ENCODE measurements at places on chromosomes 6 and 20.

DNA sequence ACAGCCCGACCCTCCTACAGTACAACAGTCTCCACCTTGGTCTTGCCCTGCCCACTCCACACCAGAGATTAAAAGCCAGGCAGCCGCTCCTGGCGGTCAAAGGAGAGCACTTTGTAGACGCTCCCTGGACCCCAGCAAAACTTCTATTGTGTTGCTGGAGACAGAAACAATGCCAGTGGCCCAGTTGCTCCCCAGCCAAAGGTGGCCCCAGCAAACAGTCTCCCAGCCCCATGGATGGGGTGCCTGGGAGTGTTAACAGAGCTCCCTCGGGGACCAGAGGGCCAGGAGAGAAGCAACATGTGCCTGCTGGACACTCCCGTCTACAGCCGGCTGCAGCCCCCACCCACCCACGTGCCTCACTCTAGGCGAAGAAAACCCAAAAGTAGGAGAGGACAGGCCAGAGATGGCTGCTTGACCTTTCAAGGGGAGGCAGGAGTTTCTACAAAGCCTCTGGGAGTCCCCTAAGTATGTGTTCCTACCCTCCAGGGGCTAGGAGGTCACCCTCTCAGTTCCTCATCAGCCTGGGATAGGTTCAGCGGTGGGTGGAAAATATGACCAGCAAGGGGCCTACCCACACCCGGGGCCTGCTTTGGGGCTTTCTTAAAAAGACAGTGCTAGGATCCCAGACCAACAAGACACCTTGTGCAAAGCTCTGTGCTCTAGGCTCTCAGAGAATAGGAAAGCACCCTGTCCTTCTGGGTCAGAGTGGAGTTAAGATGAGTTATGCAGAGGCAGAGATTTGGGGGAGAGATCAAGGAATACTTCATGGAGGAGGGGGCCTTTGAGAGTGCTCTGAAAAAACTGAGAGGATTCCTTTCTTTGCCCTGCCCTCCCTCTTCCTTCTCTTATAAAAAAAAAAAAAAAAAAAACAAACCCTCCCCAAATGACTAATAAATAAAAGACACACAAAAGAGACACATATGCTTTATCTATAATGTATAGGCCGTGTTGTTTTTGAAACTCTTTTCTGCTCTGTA, 19.0 kb upstream of the PREX1 start:
- DNase-seq, result peak; percentile 52

- no peak for DNase-seq
Observed at GRCh38 chr6:1403851-1404712, 14.7 kb downstream of the FOXF2 start.

GRCh38 chr6:54587277-54587676, 259.3 kb upstream of the FAM83B start:
- DNase-seq, result no peak

DNA sequence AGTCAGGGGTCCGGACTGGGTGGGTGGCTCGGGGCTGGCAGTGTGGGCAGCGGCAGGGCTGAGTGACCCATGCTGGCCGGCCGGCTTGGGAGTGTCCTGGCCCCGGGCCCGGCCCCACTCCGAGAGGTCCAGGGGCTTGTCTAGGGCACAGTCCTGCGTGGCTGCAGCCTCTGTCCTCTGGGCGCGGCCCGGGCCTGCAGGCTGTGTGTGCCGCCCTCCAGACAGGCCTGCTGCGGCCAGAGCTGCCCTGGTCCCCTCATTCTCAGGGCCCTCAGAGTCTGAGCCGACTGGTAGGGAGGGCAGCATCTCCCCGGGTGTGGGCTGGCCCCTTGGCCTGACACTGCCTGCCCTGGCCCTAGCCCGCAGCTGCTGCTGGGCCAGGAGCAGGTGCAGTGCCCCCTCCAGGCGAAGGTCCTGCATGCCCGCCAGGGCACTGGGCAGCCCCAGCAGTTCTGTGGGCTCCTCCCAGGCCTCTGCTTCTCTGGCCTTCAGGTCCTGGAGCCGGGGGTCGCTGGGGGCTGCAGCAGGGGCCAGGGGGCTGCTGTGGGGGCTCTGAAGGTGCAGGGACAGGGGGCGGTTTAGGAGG, 6.9 kb upstream of the CABLES2 start:
- peak; percentile 33 for DNase-seq

DNA sequence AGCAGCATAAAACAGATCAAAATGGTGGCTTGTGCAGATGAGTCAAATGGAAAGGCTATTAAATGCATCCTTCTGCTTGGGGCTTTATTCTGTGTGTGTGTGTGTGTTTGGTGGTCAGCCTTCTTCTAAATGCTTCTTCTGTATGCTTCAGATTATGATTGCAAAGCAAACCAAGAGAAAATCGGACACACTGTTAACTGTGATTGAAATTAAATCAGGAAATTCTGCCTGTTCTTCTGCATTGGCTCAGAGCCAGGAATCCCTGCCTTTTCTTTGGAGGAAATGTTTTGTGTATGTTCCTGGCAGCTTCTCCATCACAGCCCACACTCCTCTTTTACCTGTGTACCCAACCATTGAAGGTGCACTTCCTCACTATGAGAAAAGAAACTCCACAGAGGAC, 22.3 kb upstream of the PDE10A start:
- no peak for DNase-seq

DNA sequence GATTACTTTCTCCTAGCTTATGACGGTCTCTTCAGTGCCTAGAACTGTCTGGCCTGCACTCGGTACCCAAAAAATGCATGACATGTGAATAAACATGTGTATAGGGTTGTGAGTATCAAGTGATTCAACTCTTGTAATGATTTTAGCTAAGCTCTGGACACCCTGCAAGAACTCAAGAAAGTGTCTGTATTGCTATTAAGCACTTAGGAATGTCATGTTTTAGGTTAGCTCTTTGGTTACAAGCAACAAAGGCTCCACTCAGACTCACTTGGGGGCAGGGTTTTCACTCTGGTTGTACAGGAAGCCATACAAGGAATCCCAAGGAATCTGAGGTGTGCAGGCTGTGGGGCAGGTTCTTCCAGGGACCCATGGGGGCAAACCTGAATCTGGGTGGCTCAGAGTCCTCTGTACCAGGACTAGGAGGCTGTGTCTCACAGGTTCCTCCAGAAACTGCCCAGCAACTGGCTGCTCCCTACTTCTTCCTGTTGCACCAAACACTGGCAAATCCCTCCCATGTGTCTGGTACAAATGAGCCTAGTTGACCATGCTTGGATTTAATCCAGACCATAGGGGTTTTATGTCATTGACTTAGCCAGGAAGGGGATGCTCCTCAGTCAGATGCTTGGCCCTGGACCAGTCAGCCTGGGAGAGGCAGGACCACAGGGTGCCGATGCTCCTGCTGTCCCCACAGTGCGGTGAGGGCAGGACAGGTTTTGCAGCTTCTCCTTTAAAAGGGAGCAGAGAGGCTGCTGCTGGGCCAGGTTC, 77.9 kb upstream of the CDH4 start:
- DNase-seq, result no peak

DNA sequence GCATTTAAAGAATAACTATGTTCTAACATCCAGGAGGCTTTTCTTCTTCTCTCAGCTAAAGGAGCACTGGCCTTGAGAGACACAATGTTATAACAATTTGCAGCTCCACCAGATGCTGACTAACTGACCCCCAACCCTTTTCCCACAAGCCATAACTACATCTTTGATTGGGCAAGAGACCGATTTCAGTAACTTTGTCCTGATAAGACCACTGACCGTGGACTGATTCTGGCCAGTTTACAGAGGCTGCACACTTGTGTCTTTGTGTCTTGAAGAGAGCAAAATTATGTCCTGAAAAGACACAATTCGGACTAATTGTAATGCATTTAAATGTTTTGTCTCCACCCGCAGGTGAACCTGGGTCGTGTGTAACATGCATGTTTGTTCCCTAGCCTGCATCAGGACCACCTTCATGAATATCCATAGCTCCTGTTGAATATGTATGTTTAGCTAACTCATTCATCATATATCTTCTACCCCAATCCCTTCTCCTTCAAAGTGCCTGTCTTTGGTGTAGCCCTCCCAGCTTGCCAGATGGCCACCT, 22.3 kb downstream of the ABRACL start:
- DNase-seq, result peak; percentile 12

DNA sequence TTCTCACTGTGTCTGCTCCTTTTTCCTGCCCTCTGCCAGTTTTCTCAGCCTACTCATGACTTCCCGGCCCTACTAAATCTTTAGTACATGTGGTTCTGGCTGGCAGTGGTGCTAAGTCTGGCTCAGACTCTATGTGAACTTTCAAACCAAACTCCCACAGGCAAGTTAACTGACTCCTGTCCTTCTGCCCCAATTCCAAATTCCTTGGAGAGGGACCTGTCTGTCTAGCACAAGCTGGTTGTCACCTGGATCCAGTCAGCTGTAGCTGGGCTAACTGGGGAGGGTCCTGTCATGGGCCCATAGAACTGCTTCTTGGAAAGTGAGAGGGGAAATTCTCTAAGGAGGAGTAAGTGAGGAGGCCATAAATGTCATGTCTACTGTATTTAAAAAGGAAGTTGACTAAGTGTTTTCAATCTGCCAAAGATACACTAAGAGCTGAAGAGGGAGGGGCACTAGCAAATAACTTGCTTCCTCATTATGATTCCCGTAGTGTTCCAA, 240.1 kb downstream of the KCNQ5 start:
- DNase-seq, result peak; percentile 38

- DNase-seq, result no peak
Observed at GRCh38 chr6:158503846-158504245, 56.0 kb upstream of the TMEM181 start.

DNA sequence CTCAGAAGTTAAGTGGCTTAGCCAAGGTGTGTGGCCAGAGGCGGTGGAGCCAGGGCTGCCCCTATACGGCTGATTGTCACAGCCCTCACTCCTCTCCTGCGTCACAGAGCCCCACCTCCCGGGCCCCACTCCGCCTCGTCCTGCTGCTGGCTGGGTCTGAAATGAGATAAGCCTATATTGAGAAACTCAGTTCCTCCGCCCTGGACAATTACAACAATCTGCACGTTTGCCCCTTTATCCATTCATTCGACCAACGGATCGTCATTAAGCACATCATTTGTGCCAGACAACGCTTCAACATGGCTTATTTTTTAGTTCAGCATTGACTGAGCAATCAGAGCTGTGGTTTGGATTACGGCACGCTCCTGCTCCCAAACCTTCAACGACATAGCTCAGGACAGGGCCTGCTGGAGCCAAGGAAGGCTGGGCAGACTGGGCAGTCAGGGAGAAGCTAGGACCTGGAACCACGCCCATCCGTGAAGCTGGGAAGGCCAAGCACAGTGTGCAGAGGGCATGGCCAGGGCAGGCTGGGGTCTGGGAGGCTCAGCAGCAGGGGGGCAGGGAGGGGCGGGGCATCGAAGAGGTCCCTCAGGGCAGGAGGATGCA, 16.6 kb upstream of the EZR start:
- peak; percentile 91 for DNase-seq

- DNase-seq, result no peak
Observed at GRCh38 chr6:140604786-140605185, 1230.3 kb upstream of the CITED2 start.

- DNase-seq, result no peak
Observed at GRCh38 chr6:105493736-105494135, 90.9 kb upstream of the PREP start.

DNA sequence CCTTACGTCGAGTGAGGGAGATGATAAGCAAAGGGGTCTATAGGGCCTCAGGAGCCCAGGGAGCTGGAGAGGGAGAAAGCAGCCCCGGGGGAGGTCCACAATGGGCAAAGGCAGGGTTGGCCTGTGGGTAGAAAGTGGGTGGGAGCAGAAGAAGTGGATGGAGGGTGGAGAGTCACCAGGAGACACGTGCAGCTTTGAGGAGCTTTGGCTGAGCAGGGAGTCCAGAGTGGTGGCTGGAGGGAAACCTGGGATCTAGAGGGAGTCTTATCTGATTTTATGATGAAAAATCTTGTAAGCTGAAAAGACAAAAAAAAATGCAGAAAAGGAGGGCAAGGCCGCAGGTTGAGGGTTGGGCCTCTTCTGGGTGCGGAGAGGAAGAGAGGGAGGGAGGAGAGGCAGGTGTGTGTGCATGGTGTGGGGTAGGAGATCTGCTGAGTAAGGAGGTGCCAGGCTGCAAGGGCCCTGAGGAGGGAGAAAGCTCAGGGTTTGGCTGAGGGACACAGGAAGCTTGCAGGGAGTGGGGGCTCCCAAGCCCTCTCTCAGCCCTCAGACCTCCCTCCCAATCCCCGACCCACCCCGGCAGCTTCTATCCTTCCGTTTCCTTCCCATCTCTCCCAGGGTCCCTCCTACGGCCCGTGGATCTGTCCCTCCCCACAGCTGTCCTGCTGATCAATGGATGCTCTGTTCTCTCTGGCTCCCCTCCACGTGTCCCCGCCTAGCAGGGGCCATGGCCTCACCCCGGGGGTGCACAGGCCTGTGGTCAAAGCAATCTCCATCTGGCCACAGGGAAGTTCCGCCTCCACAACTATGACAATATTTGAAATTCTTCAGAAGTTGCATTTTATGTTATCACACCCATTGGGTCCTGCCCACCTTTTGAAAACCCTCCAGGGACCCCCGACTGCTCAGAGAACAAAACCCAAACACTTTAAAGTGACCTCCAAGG, 17.1 kb upstream of the BPI start:
- DNase-seq, result no peak

DNA sequence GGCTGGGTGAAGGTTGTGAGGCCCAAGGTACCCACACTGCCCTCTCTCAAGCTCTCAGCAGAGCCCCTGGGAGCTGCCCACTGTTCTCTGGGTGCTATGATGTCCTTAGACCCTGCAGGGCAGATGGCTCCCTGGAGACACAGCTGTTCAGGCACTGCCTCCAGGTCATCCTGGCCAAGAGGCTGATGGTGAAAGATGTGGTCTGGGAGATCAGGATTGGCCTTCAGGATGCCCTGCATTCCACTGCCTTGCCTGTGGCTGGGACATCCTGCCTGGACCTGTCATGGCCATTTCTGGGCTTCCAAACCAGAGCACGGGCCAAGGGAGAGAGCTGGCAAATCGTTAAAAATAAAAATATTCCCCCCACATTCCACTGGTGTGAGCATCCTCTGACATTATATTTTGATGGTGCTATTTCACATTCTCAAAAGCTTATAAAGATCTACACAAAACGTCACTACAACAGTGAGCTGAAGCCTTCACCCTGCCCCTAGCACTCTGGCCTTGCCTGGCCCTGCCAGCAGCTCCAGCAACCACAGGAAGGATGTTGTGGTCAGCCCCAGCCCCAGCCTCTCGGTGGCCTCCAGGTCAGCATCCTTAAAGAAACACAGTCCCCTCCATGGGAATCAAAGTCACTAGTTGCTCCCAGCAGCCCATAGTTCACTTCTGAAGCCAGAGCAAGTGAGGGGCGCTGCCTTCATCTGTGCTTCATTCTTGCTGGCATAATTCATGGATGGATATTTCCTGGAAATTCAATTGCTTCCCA, 13.5 kb upstream of the KCNK16 start:
- peak; percentile 68 for DNase-seq

- DNase-seq, result no peak
Observed at GRCh38 chr6:15927531-15928225, 201.2 kb upstream of the MYLIP start.

GRCh38 chr6:27138837-27139755, 108.4 kb upstream of the PRSS16 start:
- peak; percentile 96 for DNase-seq

GRCh38 chr6:168844821-168845609, 404.0 kb downstream of the SMOC2 start:
- DNase-seq, result no peak

- DNase-seq, result no peak
Observed at GRCh38 chr20:15623215-15623614, 950.0 kb downstream of the KIF16B start.

Measured in hematopoietic multipotent progenitor cell treated with erythropoietin and hydrocortisone succinate and interleukin-3 and kit ligand, for 6 days (in vitro differentiated cells).